NCI-H1417 treated with DMSO at 0.1 percent for 48 hours (cell line): ENCODE measurements at places on chromosomes 11 and 22.

DNA sequence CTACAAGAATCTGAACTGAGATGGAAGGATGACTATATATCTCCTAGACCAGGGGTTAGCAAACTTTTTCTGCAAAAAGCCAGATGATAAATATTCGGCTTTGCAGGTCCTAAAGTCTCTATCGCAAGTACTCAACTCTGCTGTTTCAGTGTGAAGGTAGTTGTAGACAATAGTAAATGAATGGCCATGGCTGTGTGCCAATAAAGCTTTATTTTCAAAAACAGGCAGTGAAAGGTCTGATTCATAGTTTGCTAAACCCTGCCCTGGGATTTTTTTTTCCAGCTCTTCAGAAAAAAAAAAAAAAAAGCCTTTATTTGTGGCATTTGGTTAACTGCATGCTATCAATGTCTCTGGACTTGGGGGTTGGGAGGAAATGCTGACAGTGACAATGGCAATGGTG, 37.5 kb downstream of the FAM227A start:
- DNase-seq = no peak

- no peak for DNase-seq
These were observed 87.8 kb downstream of the KCNC1 start for GRCh38 chr11:17822401-17822781.

- DNase-seq = peak; percentile 71
These were observed 235.0 kb downstream of the MIAT start for GRCh38 chr22:26892166-26893041.

DNA sequence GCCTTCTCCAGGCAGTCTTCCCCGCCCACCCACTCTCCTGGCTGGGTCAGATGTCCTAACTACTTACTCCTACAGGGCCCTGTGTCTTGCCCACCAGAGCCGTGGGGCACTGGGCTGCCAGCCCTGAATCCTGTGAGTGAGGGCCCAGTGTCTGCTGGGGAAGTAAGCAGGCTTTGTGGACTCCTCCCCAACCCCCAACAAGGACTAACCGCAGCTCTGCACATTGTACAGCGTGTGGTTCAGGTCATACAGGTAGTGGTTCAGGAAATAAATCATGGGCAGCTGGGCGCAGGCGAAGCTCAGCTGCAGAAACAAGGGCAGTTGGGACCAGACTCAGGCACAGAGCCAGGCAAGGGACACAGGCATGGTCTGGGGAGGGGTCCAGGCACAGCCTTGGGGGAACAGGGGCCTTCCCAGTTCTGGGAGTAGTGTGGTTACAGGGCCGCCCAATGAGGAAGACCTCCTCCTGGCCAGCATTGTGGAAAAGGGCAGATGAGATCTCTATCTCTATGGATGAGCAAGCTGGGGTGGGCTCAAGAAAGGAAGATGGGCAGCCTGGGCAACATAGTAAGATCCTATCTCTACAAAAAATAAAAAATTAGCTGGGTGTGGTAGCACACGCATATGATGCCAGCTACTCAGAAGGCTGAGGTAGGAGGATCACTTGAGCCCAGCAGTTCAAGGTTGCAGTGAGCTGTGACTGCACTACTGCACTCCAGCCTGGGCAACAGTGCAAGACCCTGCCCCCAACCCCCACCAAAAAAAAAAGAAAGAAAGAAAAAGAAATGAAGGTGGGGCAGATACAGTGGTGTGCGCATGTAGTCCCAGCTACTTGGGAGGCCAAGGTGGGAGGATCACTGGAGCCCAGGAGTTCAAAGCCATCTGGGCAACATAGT, 5.5 kb downstream of the UNC93B1 start:
- DNase-seq = no peak

GRCh38 chr11:94933223-94934130, 39.9 kb downstream of the CWC15 start:
- no peak for DNase-seq

DNA sequence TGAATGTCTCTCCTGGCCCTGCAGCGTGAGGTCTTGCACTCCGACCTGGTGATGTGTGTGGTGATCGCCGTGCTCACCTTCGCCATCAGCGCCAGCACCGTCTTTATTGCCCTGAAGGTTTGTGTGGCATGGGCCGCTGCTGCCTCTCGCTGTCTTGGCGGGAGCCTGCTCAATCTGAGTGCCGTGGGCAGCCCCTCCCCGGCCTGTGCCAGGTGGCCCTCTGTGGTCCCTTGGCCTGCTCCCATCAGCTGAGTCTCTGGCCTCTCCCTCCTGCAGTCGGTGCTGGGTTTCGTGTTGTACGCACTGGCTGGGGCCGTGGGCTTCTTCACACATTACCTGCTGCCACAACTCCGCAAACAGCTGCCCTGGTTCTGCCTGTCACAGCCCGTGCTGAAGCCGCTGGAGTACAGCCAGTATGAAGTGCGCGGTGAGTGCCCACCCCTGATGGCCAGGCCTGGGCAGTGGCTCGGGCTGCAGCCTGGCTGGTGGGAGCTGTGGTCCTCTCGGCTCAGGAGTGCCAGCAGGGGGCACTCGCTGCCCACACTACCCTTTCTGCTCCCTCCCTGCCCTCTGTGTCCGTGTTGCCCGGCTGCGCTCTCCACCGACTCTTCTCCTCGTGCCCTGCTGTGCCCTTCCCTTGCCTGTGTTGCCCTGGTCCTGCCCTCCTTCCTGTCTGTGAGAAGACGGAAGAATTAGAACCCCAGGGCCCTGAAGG, 10.2 kb downstream of the PCNX3 start:
- no peak for DNase-seq

- DNase-seq = no peak
These were observed 118.4 kb downstream of the KIAA1671 start for GRCh38 chr22:25070956-25071355.

GRCh38 chr11:75919525-75919924, 104.5 kb downstream of the UVRAG start:
- DNase-seq = no peak

DNA sequence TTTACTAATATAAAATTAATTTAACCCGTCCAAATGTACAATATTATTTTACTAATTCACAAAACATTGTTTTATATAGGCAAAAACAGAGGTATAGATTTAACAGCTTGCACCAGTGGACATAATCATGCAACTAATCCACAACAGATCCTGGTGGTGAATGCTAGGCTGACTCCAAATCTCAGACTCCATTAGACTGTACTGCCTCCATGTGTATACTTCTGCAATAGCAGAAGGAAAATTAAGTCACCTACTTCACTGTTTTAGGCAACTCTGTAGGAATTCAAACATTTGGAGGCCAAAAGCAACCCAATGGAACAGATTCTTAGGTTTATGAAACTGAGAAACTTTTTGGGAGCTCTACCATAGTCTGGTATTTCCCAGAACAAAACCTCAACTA, 30.0 kb upstream of the RAB39A start:
- no peak for DNase-seq

DNA sequence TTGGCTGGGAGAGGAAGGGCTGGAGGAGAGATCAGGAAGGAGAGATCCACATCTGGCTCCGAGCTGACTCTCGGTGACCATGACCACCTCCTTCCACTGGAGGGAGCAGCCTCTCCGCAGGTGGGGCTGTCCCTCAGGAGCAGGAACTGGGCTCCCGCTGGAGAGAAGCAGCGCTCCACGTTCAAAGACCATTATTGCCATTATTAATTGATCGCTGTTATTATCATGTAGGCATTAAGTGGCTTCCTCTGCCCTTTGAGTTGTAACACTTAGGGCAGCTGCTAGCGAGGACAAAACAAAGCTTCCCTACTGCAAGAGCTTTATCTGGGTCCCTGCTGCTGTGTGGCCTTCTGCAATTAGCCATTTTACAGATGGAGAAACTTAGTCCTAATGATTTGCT, 251.9 kb downstream of the ST3GAL4 start:
- DNase-seq = peak; percentile 89

DNA sequence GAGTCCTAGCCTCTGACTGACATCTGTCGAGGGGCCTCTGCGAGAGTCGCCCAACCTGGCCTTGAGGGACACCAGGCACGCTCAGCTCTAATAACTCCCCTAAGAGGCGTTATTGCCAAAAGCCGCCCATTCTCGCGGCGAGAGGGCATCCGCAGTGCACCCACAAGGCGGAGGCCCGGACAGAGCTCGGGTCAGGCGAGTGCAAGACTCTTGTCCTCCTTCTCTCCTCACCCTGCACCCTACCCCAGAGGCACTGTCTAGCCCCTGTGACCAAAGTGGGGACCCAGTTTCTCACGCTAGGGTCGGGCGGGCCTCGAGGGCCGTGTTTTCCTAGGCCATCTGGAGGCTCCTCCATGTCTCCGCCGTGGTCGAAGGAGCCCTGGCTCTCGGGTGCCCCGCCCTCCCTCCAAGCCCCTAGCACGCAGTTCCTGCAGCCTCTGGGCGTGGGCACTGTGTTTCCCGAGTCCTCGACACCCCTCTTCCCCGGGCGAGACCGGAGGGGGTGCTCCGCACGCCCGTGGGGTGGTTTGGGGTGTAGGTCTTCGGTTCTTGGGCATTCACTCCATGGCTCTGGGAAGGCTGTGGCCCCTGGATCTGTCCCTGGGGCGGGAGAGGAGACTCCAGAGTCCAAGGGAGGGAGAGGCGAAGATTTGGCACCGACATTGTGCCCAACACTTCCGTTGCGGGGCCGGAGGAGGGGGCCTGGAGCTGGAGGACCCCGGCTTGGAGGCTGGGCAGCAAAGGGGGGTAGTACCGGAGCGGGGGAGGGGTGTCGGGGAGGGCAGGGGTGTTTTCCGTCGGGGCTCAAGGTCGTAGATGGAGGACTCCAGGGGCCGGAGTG, 1.0 kb downstream of the CHRM4 start:
- DNase-seq = no peak

GRCh38 chr11:112589155-112589554, 328.5 kb upstream of the PLET1 start:
- DNase-seq = no peak

DNA sequence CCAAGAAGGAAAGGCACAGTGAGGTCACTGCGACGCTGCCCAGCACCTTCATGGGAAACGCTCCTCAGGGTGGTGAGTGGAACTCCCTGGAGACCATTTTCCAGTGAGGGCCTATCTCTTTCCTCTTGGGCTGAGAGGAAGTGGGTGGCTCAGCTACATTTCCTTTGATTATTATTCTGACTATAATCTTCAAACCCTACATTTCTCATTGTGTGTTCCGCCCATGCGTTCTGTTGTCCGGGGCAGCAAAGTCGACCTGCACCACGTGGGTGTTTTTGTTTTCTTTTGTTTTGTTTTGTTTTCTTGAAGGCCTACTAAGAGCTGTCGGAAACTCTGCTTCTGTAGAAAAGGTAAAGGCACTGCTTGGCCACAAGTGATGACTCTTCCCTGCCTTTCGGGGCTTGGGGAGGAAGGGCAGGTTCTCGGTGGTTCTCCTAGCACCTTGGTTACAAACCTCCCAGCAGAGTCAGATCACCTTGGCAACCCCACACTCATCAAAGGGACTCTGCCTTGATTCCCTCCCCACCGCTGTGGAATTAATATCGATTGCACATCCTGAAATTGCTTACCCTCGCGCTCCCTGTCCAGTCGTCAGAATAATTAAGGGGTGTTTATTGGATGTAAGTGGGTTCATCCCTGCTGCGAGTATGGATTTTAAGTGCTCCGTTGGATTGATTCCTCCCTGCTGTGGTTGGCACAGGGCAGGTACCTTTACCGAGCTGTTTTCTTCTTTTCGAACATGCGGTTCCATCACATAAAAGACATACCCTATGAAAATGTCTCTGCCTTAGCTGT, 7.3 kb downstream of the PARVB start:
- peak; percentile 6 for DNase-seq

GRCh38 chr22:35846804-35847203, 129.1 kb downstream of the APOL5 start:
- no peak for DNase-seq

GRCh38 chr11:92324890-92325289, 100.3 kb downstream of the FAT3 start:
- no peak for DNase-seq

- DNase-seq = no peak
These were observed 44.9 kb downstream of the AAMDC start for GRCh38 chr11:77865805-77866204.
